Cerebellar cortex (tissue), 1 donor: ENCODE measurements at places on chromosomes 12 and 14.

DNA sequence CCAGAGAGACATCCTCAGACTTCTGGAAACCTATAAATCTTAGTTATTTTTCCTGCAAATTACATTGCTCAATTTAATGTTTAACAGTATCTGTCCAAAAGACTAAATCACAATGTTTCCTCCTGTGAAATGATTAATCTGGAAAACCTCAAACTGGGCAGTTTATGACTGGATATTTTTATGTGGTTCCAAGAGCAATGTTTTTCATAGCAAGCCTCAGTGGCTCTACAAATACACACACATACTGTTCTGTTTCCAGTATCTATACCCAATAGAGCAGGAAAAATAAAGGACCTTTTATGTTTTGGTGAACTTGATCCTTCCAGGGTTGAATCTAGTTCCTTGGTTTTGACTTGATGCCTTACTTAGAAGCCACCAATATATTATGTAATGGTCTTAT lies 9.2 kb downstream of the NID2 start:
- no peak for DNase-seq

DNA sequence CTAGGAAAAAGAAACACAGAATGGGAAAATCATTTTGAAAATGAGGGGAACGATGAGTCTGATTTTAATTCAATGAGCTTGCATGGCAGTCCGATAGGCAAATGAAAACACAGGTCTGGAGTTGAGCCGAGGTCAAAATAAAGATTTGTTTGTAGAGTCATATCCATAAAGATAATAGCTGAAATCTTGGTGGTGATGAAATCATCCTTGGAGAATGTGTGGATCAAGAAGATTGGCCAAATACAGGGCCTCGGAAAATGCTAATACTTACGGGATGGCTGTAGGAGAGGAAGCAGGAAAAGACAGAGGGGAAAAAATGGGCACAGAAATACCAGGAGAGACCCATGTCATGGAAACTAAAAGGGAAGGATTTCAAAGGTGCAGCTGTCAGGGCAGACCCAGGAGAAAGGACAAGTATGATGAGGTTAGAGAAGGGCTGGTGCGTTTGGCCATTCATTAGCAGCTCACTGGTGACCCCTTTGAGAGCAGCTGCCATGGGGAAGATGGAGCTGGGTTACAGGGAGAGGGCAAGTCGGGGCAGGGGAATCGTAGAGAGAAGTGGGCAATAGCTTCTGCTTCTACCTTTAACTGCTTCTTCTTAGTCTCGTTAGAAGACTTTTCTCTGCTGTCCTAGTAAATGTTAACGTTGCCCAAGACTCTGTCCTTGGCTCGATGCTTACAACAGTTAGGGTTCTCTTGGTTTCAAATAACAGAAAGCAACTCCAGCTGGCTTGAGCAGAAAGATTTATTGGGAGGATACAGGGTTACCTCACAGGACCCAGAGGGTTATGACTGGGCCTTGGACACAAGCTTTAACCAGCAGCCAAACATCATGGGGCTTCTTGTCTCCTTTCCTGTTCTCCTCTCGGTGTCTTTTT lies 161.8 kb downstream of the EFCAB11 start:
- no peak for DNase-seq

DNA sequence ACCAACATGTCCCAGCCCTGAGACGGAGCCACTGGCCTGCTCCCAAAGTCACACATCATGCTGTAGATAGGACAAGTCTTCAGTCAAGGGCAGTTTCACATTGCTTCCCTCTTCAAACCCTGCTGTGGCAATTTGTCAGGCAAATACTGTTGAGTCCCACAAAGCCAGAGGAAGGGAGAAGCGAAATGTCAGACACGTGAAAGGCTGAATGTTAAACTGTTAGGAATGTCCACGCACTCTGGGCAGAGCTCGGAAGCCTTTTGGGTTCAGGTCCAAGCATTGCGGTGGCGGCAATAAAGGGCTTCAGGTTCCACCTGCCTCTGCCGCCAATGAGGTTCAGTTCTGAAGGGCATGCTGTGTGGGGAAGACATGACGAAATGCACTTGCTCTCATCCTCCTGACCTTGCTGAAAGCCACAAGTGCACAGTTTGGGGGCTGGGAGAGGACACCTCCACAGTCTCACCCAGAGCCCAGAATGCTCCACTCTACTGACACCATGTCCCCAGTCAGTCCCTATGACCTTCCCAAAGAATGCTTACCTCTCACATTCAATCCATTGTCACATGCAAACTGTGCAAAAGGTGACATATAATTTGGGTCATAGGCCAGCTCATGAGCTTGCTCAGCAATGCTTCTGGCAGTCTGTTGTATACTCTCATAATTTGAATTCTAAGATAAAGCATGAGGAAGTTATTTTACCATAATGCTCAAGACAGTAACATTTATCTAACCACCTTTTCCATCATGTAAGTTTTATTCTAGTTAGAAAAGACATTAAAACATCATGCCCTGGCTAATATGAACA lies 35.7 kb downstream of the RAD9B start:
- peak; percentile 32 for DNase-seq

- DNase-seq, result peak; percentile 54
Measured at GRCh38 chr12:48813465-48814261, 4.6 kb upstream of the CACNB3 start.

GRCh38 chr12:91395628-91396135 lies 213.1 kb upstream of the DCN start:
- no peak for DNase-seq

DNA sequence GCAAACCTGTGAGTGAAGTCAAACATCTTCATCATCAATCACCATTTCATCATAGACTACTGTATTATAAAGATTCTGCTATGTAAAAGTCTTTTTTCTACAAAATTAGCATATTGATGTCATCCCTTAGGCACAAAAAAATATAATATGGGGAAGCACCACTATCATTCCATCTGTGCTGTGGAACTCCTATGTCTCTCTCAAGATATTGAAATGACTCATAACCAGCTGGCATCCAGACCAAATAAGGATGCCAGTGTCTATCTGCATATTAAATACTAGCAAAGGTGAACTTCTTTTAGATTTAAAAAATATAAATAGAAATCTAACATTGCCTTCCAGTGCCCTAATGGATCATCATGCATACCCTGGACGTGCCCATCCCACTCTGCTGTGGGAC lies 17.9 kb upstream of the DCAF5 start:
- no peak for DNase-seq

DNA sequence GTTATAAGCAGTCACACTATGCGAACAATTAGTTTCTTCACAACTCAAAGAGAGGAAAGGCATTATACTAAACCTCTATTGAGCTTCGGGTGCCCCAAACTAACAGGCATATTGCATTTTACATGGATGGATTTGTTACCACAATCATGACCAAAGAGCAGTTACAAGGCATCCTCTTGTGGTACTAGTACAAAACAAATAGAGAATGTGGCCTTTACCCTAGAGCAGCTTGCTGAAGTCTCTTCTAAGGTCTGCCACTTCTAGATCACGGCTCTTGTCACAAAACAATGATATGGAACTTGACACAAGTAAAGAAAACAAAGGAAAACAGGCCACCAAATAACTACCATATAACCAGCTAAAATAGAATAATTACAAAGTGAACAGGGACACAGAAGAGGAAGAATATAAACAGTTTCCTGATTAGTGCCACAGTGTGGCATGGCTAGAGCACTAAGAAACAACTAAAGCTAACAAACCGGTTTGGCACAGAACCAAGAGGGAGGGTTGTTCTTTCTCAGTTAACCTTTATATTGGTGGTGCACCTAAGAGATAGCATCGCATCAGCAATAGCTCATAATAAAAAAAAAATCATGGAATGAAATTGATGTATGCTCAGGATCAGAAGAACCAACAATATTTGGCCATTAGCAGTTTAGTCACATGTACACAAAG lies 209.7 kb upstream of the ATP2B1 start:
- DNase-seq, result no peak

GRCh38 chr12:28463396-28463795 lies 273.1 kb downstream of the CCDC91 start:
- DNase-seq, result no peak

- DNase-seq, result no peak
Measured at GRCh38 chr12:108240027-108240785, 98.9 kb downstream of the CMKLR1 start.

- peak; percentile 29 for DNase-seq
Measured at GRCh38 chr12:102702447-102703114, 214.5 kb downstream of the PAH start.

DNA sequence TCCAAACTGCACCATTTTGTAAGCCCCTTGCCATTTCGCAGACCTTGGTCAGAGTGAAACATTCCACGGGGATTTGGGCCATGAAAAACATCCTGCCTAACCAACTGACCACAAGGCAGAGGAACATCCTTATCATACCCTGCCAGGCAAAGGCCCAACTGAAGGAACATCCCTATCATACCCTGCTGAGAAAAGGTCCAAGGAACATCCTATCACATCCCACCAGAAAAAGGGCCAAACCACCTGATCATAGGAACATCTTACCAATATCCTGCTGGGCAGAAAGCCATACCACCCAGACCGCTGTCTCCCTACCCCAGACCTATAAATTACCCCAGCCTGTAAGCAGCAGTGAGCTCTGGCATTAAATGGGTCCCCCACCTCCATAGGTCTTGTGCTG lies 19.4 kb upstream of the LRRC9 start:
- no peak for DNase-seq
